Motor neuron (in vitro differentiated cells): ENCODE measurements at places on chromosomes 11 and 22. TPM values are rescaled to one million over a fixed set of nuclear protein-coding genes. Genes with fewer than 3 reads are reported as not detected.

DDI1 gene
- 1.6 and 2.6 TPM in 2 replicates for total RNA-seq

DNA sequence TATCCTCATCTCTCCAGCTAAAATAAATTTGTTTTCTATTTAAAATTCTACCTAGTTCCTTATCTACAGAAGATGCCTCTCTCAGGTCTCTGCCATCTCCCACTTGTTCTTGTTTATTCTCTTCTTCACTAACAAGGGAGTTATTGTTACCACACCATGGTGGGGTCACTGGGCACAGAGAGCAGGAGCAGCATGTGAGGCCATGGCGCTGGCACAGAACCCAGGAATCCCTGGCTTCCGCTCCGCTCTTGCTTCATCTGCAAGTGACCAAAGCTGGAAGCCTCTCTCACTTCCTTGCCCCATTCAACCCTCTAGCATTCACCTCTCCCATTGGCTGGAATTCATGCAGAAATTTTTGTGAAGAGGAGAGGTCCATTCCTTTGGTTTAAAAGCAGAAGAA, 190.7 kb upstream of the NCAM1 start:
- no peak for ATAC-seq

- ATAC-seq = no peak
These were observed 123.4 kb downstream of the CYP2R1 start for GRCh38 chr11:14768526-14769188.

DNA sequence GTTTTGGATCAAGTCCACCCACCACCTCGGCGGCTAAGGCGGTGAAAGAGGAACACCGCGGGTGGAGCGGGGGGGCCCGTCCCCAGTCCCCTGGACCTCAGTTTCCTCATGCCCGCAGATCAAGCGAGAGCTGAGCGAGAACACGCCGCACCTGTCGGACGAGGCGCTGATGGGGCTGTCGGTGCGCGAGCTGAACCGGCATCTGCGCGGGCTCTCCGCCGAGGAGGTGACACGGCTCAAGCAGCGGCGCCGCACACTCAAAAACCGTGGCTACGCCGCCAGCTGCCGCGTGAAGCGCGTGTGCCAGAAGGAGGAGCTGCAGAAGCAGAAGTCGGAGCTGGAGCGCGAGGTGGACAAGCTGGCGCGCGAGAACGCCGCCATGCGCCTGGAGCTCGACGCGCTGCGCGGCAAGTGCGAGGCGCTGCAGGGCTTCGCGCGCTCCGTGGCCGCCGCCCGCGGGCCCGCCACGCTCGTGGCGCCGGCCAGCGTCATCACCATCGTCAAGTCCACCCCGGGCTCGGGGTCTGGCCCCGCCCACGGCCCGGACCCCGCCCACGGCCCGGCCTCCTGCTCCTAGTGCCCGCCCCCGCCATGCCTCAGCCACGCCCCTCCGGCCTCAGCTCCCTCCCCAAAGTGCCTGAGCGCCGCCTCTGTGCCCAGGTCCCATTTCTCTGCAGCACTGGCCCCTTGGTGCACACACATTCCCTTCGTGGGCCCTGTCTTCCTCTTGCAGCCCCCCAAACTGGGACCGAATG, 12.7 kb downstream of the MAFF start:
- ATAC-seq = peak; percentile 83
